ENCODE measurements at places on chromosomes 7 and 10. TPM values are rescaled to one million over a fixed set of nuclear protein-coding genes. Genes with fewer than 3 reads are reported as not detected.

- no peak for DNase-seq
- H3K27me3 ChIP-seq = no peaks in the 10 kb centered on the region
- H3K36me3 ChIP-seq = no peaks in the 10 kb centered on the region
- H3K27ac ChIP-seq = no peak overlapping the region
- no peaks in the 10 kb centered on the region for H3K4me1 ChIP-seq
Measured at GRCh38 chr7:71933426-71933825, 478.7 kb downstream of the CALN1 start.

DNA sequence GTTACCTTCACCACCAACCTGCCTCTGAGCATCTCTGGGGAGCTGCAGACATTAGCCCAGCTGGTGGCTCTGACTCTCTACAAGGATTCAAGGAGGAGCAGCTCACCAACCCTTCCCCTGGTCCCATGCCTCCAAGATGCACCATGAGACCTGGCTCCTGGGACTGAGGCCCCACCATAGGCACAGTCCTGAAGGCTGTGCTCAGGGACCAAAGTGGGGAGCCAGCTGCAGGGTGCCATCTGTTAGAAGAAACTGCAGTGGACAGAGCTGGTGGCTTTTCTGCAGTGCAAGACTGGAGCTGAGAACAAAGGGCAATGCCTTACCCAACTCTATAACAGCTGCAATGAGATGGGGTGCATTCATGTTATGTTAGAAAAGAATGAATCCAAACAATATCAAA is 581.6 kb downstream of the TCERG1L start:
- no peaks in the 10 kb centered on the region for H3K4me1 ChIP-seq
- no peak overlapping the region for H3K4me3 ChIP-seq
- no peak overlapping the region for H3K27ac ChIP-seq
- H3K36me3 ChIP-seq = no peaks in the 10 kb centered on the region
- DNase-seq = no peak

DNA sequence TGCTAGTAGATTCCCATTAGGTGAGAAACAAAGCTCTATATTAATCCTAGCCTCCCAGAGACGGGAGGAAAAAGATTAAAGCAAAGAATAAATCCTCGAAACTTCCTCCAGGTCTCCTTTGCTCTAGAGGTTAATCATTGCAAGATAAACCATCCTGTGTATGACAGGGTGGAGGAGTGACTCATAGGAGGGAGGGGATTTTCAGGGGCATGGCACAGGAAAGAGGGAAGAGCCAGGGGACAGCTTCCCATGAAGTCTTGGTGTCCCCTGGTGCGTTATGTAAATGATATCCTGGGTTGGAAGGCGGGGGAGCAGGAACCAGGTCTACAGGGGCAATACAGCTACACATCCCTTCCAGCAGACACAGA is 780 bp downstream of the CYP3A5 start:
- H3K4me1 ChIP-seq = peaks cover 27% of the 10 kb centered on the region
- no peaks in the 10 kb centered on the region for H3K27me3 ChIP-seq
- peak; percentile 78 for DNase-seq
- H3K36me3 ChIP-seq = peaks cover 24% of the 10 kb centered on the region
- H3K27ac ChIP-seq = peak overlapping the region; percentile 67

MRPS24 gene
- 83.9 TPM for polyA plus RNA-seq

OR13A1 gene
- polyA plus RNA-seq = 0.06 TPM

SRPK2 gene
- 26.7 TPM for polyA plus RNA-seq

PI4K2A gene
- polyA plus RNA-seq = 37.4 TPM
